Activated naive CD4-positive, alpha-beta T cell treated with Interleukin-2 at 50 U/mL for 16 hours (primary cell): ENCODE measurements at places on chromosomes 1 and 21.

DNA sequence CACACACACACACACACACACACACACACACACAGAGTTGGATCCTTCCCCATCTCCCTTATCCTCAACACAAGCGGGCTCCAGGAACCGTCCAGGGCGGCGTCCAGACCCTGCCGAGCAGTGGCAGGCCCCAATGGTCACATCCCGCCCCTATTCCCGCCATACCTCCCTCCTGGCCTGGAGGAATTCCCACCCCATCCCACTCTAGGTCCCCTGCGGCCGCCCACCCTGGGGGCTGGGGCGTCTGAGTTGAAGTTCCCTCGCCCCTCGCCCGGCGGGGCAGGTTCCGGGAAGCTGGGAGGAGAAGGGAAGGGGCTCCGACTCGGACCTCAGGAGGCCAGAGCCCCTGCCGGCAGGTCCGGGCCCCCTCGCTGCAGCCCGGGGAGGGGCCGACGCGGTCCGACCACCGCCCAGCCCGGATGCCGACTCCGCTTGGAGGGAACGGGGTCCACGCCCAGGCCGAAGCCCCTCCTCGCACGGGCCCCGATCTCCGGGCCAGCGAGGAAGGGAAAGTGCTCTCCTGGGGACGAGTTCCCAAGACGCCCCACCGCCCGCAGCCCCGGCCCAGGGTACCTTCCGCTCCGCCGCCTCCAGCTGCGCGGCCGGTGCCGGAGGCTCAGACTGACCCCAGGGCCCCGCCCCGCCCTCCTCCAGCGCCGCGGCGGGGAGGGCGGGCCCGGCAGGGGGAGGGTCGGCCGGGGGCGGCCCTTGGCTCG, at the start of gene RHOC:
Gene RHOC (minus strand): TSS at position 623 of the 716 bp plus-strand sequence. CDS start 3,328 bp downstream, outside the sequence.
- peak; percentile 42 for DNase-seq

DNA sequence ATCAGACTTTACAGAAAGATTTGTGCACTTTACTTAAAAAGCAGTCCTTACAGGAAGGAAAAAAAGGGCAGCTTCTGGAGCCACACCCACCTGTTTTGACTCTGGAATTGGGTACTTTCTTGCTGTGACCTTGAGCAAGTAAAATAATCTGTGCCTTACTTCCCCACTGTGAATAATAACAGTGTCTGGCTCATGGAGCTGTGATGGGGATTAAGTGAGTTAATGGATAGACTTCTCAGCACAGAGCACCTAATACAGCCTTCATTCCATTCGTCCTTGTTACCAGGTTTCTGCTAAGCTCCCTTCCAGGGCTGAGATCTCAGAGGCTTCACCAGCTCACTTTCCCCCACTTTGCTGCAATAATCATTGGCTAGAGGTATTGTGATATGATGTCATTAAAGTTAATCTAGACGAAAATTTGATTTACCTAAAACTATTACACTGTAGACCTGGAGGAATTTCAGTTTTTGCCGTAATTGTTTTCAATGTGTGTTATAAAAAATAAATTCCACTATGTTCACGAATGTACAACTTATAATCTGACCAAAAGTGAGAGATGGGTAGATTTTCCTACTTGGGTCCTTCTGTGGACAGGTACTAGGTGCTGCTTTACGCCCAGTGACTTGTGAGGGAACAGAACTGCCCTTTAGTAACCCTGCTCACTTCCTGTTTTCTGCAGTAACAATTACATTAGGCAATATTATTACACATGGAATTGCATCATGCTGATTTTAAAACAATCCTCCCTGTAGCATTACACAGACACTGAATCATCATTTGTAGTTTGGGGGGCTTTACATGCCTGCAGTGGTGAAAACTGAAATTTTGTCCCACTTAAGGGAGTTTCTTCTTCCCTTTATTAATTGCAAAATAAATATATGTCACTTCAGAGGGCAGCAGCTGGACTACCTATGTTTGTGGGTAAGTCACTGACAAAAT, 19.7 kb upstream of the ABCG1 start:
- no peak for DNase-seq

DNA sequence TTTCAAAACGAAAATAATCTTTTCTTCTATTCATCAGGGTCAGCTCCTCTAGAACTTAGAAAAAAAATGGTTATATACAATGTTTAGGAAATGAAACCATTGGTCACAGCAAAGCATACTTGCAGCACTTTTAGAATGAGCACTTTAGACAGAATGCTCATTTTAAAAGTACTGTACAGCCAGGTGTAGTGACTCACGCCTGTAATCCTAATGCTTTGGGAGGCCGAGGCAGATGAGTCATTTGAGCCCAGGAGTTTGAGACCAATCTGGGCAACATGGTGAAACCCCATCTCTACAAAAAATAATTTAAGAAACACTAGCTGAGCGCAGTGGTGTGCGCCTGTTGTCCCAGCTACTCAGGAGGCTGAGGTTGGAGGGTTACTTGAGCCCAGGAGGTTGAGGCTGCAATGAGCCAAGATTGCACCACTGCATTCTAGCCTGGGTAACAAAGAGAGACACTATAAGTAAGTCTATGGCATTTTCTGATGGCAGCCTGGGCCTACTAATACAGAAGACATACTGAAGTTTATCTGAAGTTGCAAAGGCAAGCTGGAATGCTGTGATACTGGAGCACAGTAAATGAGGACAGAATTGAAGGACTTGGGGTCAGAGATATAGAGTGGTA, 48.9 kb upstream of the ZNF326 start:
- DNase-seq: no peak

- no peak for DNase-seq
These were observed 42.1 kb upstream of the LAX1 start for GRCh38 chr1:203722909-203723308.
